ENCODE measurements at places on chromosomes 11 and 22.

- no peak for DNase-seq
Measured at GRCh38 chr11:122594986-122595645, 60.4 kb upstream of the UBASH3B start.

DNA sequence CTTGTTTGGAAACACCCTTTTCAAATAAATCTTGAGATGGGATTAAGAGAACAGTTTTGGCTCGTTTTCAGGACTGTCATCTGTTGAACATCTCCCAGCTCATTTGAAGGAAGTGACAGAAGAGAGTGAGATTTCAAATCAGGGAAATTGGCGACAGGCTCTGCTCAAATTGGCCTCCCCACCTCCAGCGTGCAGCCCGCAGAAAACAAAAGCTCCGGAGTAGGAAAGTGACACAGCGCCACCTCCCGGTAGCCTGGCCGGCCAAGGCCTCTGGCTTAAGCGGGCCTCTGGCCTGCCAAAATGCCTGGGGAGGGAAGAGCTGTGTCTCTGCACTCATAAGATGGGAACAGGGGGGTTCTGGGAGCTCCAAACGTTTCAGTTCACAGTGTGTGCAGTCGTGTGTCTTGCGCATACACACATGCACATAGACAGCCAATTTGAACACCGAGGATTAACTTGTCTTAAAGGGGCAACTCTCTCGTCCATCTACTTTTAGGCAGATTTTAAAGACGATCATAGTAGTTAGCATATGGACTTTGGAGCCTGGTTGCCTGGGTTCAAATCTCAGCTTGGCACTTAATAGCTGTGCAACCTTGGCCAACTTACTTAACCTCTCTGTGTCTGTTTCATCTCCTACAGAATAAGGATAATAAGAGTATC is 132.7 kb upstream of the RCN1 start:
- DNase-seq, result peak; percentile 26

DNA sequence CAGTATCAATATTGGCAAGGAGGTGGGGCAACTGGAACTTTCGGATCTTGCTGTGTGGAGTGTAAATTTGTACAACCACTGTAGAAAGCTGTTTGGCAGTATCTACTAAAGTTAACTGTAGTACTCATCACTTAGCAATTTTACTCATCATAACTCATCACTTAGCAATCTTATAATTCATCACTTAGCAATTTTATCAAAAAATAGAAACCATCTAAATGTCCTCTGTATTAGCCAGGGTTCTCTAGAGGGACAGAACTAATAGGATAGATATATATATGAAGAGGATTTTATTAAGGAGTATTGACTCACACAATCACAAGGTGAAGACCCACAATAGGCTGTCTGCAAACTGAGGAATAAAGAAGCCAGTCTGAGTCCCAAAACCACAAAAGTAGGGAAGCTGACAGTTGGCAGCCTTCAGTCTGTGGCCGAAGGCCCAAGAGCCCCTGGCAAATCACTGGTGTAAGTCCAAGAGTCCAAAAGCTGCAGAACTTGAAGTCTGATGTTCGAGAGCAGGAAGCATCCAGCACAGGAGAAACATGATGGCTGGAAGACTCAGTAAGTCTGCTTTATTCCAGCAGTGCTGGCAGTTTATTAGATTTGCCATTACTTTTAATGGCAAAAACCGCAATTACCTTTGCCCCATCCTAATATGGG is 92.9 kb upstream of the USP47 start:
- no peak for DNase-seq

- no peak for DNase-seq
Measured at GRCh38 chr22:27159016-27159415, 501.6 kb downstream of the MIAT start.

DNA sequence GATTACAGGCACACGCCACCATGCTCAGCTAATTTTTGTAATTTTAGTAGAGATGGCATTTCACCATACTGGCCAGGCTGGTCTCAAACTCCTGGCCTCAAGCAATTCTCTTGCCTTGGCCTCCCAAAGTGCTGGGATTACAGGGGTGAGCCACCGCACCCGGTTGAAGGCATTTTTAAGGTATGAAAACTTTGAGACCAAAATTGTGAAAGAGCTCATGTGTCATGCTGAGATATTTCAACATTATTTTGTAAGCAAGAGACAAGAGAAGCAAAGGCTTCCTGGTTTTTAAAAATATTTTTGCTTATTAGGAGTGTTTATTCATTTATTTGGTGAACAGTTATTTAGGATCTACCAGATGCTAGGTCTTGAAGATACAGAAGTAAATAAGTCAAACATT is 6.8 kb downstream of the NHERF4 start:
- no peak for DNase-seq

- no peak for DNase-seq
Measured at GRCh38 chr11:57370251-57370650, 10.7 kb downstream of the PRG3 start.

DNA sequence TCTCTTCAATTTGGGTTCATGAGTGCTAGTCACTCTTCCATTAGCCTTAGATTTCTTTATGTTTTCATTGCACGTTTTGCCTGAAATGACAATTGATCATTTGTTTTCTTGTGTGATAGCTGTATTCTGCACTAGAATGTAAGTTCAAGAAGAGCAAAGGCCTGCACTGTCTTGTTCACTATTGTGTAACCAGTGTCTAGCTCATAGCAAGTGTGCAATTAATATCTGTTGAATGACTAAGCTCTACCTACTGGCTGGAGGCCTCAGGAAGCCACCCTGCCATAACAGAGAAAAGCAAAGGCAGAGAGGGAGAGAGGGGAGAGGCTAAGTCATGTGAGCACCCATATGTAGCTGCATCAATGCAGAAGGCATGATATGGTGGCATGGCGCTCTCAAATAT is 292.8 kb upstream of the SYN3 start:
- DNase-seq, result no peak

DNA sequence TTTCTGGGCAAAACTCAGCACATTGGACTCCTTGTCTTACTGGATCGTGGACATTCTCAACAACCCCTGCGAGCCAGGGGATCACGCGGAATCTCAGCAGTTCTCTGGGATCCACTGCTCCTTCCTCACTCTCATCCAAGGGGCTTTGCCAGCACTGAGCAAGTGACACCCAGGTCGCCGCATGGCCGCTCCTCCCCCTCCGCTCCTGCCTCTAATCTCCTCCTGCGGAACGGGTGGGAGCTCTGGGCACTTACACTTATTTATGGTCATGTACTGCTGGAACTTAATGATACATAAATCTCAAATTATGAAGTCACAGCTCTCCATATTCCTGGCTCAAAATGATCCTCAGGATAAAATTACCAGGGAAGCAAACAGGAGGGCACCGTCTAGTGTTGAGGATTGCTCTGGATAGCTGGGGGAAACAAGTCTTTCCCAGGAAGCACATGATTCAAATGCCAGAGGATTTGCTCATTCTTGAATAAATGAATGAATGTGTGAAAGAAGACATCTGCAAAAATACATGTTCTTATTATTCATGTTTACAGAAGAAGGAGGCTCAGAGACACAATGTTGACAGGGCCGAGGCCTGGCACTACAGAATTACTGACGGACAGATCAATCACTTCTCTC is 1077.3 kb downstream of the TBC1D22A start:
- peak; percentile 30 for DNase-seq

DNA sequence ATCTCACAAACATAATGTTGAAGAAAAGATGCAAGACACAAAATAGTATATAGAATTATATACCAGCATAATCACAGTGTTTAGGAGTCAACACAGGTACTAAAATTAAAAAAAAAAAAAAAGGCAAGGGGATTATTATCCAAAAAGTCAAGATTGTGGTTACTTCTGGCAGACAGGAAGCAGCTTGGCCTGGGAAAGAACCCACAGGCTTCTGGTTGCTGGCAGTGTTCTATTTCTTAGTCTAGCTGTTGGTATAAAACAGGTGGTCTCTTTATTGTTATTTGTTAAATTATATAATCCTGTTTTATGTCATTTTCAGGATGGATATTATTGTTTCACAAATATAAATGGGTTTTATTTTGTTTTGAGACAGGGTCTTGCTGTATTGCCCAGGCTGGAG is 54.0 kb downstream of the C11orf58 start:
- DNase-seq, result no peak

DNA sequence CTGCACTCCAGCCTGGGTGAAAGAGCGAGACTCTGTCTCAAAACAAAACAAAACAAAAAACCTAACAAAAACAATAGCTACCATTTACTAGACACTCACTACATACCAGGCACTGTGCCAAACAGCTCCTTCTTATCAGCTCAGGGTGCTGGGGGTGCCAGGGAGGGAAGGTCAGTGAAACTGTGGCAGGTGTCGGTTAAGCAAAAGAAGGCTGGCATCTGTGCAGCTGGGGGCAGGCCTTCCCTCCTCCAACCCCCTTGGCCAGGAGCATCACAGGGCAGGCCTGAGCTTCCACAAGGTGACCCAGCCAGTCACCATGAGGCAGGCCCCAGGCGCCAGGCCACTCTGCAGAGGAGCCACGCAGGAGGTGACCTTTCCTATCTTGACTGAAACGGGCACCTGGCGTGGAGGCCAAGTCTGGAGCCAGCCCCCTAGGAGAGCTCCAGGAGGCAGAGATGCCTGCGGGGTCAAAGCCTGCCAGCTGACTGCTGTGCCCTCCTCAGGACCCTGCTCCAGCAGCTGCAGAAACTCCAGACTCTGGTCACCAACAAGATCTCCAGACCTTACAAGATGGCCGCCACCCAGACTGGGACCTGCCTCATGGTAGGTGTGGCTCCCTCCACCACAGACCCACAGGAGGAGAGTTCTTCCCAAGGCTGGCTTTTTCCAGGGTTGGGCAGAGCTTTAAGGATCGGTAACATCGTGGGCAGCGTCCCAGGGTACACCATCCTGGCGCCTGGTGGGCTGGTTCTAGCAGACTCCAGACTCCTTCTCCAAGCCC is 31.3 kb upstream of the DGKZ start:
- no peak for DNase-seq

DNA sequence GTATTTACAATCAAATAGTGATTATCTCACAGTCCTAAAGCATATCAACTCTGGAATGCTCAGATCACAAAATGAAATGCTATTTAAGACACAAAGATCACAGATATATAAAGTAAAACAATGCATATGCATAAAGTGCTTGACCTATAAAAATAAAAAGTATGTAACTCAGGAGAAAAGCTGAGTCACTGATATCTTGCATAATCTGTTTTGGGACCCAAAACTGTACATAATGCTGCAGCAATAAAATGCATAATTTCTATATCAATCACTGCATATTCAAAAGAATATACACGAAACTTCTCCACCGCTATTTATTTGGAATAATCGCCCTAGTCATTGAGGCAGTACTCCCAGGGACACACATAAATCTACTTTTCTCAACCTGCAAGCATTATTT is 34.9 kb upstream of the GRIA4 start:
- DNase-seq, result no peak

DNA sequence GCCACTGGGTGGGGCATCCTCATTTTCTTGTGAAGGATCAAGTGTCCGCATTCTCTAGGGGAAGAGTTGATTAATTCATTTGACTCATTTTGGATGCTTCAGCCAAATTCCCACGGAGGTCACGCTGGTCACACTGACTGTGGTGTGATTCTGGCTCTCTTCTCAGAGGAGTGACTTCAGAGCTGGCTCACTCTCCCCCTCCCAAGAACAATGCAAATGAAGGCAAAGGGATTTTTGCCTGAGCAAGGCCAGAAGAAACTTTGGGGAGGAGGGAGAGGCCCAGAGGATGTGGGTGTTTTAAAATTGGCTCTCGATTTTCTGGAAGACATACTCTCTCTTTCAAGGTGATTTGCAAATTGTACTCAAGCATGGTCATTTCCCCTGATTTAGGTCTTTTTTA is 51.1 kb upstream of the LMO2 start:
- peak; percentile 11 for DNase-seq

GRCh38 chr11:26741036-26741435 is 19.2 kb upstream of the SLC5A12 start:
- DNase-seq, result peak; percentile 91

- DNase-seq, result peak; percentile 82
Measured at GRCh38 chr11:46593550-46594373, at the start of gene AMBRA1. TSS of gene AMBRA1 (minus strand) at chr11:46594023. CDS start at chr11:46548380, 45,643 bp downstream.

DNA sequence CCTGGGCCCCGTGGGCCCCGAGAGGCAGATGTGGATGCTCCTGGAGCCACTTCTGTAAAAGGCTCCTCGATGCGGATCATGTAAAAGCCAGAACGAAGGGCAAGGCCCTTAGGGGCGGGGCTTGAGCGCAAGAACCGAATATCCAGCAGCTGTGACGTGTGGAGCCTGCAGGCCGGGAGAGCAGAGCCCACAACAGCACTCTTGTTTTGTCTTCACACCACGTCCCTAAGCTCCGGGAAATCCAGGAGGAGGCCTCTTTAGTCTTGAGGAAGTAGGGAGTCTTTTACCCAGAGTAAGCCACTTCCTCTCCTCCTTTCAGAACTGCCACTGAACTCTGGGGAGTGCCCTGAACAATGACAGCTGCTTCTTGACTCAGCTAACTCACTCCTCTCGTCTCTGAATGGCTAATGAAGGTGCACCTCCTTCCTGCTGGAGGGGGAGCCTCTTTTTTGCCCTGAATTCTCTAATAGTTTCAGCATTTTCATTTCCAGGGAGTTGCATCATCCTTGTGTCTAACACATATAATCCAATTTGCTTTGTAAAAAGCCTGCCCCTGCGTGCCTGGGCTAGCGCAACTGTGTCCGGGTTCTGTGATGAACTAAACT is 12.5 kb downstream of the L3MBTL2 start:
- peak; percentile 60 for DNase-seq

DNA sequence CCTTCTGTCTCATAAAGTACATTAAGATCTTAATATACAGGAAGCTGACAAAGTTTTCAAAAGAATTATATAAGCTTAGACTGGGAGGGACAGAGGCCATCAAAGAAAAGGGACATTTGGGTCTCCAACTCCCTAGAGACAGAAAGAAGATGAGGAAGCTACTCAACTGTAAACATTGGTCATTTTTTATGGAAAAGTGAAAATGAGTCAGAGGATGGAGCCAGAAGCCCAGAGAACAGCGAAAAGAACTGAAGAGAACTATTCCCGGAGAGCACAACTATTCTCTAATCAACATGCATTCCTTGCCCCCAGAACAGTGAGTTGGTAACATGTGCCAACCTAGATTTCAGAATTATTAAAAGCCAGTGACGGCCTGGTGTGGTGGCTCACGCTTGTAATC is 779.3 kb downstream of the DLG2 start:
- no peak for DNase-seq

DNA sequence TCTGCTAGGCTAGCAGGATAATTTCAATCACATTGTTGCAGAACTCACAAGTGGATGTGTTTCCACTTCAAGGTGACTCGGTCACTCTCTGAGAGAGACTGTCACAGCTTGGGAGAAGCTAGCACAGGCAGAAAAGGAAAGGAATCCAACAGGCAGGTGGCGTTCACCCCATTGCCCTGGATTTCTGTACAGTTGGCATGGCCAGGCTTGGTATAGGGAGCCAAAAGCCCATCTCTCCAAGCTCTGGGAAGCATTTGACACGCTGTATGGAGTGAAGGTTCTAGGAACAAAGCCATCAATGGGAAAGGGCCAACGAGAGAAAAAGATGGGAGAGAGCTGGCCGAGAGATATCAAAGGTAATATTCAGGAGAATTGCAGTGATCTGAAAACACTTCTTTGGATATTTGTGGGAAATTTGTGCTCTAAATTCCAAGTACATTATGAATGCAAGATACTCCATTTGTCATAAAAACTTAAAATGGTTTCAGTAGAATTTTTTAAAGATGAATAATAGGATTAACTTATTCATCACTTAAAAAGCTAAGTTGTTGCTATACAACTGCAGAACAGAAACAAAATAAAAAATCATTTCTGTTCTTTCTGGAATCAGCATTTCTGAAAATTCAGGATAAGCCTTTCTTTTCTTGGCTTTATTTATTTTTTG is 223.5 kb upstream of the NTM start:
- peak; percentile 3 for DNase-seq
